Globus pallidus (tissue), 1 donor: ENCODE measurements at places on chromosomes 13 and 19.

DNA sequence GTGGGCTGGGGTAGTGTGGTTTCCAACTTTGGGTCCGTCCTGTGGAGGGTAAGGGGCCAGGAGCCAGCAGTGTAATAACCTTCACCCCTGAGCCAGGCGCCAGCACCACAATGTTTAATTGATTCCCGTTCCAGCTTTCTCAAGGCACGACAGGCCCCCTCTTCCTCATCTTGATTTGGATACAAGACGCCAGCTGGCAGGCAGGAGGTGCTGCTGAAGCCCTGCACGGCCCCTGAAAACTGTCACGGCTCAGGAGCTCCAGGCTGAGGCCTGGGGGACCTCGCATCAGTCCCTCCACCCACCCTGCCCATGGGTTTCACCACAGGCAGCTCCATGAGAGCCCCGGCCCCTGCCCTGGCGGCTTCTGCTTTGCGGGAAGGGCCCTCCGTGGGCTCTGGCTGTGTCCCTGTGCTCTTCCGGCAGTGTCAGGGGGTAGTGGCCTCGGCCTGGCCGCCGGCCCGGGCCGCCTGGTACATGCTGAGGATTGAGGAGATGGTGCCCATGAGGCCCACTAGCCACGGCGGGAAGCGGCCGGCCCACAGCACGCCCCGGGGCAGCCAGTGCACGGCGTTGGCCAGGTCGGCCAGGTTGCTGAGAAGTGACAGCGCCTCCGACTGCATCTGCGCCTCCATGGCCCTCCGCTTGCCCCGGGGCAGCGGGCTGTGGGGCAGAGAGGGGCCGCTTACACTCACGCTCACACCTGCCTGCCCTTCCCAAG, 11.9 kb downstream of the PEX11G start:
- no peak for DNase-seq

GRCh38 chr13:35687336-35687735, 210.8 kb upstream of the MAB21L1 start:
- no peak for DNase-seq

GRCh38 chr13:58151452-58151851, 519.9 kb downstream of the PCDH17 start:
- no peak for DNase-seq

DNA sequence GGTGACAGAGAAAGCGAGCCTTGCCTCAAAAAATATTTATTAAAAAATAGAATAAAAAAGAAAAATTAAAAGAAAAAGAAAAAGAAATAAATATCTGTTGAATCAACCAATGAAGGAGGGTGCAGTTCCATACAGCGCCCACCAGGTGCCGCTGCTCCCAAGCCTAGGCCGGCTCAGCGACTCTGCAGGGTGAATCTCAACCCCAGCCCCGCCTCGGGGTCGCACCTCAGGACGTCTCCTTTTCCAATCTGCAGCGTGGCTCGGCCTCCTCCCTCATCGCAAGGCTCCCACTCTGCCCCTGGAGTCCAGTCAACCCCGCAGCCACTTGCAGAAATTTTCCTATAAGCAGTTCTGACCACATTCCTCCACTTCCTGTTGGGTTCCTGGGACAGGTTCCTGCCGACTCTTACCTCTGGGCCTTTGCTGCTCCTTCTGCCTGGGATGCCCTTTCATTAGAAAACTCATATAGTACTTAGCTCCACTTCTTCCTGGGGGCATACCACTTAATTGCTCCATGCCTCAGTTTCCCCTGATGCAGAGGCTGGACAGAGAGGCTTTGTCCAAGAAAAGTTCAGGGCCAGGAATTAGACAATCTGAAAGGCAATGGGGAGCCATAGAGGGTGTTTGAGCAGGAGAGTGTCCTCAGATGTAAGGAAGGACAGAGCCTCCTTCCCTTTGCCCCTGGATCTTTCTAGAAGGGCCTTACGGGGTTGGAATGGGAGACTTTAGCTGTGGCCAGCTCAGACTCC, 24.3 kb downstream of the NFILZ start:
- no peak for DNase-seq
